ENCODE measurements at places on chromosomes 1 and 21.

GRCh38 chr1:150843474-150843873 is 32.9 kb downstream of the ARNT start:
- DNase-seq = no peak

DNA sequence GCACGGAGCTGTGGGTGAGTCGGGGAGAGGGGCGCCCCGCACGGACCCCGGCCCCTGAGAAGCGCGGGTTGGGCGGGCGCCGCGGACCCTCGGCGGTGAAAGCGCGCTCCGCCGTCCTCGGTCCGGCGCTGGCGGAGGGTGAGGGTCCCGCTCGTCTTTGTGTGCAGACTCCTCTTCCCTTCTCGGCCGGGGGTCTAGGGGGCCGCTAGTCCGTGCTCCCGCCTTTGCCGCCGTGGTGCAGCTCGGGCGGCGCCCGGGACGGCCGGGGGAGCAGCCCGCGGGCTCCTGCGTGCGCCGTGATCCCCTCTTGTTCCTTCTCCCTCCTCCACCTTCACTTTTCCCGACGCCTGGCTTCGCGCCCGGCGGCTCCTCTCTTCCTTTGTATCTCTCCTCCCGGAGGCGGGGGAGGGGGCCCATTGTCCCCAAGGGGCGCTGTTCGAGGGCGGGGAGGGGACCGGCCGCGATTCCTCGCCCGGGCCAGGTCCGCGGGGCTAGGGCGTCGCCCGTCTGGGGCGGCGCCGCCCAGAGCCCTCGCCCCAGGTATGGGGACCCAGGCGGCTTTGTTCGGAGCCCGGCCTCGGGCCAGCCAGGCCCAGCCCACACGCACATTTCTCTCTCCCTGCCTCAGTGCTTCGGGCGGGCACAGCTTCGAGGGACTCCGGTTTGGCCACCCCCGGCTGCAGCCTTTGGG is 519 bp downstream of the FNBP1L start:
- peak; percentile 49 for DNase-seq

DNA sequence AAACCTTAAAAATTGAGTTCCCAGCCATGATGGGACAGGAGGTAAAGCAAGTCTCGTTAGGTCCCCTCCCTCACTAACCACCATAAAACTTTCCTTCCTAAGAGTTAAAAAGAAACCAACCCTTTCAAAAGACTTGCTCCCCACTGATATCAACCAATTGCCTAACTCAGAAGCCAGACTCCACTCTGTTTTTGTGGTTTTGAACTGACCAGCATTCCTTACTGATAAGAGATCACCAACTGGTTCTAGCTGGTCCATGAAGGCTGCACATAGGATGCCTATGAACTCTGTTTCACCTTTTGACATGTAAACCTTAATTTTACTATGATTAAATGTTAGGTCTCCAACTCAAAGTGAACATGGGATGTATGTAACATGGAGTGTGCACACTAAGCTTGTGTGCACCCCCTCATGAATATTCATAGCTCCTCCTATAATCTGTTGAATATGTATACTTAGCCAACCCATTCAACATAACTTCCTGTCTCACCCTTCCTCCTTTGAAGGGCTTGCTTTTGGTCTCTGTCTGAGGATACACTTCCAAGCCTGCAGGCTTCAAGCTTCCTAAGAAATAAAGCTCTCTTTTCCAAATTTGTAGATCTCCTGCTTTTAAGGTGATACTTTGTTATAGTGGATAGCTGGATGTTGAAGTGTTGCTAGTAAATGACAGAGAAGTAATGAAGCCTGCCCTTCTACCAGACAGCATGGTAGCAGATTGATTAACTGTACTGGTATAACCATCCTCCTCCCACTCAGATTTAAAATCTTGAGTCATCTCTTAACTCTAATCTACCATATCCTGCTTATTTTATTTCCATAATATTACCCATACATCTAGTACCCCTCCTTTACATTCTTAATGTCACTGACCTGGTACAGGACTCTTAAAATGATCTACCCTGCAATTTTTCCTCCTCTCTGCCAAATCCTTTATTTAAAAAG is 95.6 kb downstream of the ZNF644 start:
- DNase-seq = peak; percentile 73

GRCh38 chr1:36208978-36209703 is 15.1 kb upstream of the THRAP3 start:
- DNase-seq = no peak

GRCh38 chr1:60891765-60892164 is 190.6 kb upstream of the NFIA start:
- DNase-seq = no peak

DNA sequence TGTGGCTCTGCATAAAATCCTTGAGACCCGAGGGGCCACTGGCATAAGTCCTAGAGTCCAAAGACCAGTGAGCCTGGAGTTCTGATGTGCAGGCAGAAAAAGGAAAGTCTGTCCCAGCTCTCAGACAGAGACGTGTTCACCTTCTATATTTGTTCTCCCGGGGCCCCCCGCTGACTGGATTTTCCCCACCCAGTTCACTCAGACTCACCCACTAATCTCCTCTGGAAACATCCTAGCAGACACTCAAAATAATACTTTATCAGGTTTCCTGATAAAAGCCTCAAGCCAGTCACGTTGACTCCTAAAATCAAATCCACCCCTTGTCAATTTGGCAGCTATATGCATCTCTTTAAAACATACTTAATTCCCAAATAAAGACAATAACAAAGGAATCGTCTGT is 1084.2 kb upstream of the NCAM2 start:
- DNase-seq = no peak

DNA sequence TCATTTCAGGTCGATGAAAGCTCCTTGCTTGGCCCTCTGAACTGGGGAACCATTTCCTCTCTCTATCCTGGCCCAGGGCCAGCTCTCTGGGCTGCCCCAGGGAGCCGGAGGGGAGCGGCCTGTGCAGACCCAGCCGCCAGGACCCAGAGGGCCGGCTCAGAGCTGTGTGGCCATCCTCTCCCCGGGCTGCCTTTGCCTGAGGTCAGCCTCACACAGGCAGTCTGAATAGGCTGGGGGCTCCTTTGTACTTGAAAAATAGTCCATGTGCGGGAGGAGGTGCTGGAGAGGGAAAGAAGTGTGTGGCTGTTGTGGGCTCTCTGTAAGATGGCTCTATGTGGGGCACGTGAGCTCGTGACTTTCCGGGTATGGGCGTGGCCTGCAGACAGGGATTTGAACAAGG is 275.1 kb upstream of the VAMP3 start:
- no peak for DNase-seq

- DNase-seq = no peak
These were observed 243.4 kb downstream of the RHOU start for GRCh38 chr1:228978484-228979324.

- no peak for DNase-seq
These were observed 87.5 kb downstream of the TBX19 start for GRCh38 chr1:168368131-168368530.

- DNase-seq = no peak
These were observed 127.0 kb downstream of the GREM2 start for GRCh38 chr1:240484804-240485443.

DNA sequence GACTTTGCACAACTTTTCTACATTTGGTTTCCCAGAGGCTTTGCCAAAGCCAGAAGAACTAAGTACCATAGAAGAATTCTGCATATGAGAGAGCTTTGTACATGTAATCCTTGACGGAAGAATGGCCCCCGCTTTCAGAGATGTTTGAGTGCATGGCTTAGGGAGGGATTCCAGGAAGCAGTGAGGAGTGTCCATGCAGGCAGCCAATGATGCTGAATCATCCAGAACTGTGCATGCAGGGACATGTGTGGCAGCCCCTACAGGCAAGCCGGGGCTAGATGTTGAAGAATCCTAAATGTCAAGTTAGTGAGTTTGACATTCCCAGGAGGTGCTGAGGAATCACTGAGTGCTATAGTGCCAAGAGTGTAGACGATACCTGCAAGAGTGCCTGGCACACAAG is 9.9 kb upstream of the HAO2 start:
- no peak for DNase-seq

DNA sequence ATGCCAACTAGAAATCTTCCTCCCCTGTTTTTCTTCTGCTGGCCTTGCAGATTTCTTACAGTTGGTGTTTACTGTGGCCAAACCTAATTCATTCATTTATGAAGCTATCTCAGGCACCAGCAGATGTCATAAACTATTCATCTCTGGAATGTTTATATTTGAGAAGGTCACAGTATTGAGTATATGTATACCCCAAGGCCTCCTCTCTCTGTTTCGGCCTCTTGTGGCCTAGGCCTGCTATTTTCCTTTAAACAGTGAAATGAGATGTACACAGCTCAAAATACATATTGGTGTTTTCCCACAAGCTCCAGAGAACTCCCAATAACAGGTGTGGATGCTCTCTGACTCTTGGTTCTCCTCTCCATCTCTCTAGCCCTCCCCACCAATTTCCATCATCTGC is 520.7 kb upstream of the CAMK1G start:
- DNase-seq = no peak

DNA sequence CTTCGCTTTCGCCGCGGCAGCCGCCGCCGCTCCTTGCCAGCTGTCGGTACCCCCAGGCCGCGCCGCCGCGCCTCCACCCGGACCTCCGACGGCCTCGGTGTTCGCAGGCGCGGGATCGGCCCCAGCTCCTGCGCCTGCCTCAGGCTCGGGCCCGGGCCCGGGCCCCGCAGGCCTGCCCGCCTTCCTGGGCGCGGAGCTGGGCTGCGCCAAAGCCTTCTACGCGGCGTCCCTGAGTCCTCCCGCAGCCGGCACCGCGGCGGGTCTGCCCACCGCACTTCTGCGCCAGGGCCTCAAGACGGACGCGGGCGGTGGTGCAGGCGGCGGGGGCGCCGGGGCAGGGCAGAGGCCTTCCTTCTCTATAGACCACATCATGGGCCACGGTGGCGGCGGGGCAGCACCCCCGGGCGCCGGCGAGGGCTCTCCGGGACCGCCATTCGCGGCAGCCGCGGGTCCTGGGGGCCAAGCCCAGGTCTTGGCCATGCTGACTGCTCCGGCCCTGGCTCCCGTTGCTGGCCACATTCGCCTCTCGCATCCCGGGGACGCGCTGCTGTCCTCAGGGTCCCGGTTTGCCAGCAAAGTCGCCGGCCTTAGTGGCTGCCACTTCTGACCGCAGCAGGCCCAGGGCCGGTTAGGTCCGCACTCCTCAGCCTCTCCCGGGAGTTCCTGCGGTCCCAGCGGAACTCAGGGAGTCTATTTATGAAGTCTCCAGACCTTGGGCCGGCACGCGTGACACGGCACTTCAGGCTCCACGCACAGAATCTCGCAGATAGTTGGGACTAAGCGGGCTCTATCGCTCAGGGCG is 1.4 kb downstream of the FOXD2 start:
- DNase-seq = no peak

DNA sequence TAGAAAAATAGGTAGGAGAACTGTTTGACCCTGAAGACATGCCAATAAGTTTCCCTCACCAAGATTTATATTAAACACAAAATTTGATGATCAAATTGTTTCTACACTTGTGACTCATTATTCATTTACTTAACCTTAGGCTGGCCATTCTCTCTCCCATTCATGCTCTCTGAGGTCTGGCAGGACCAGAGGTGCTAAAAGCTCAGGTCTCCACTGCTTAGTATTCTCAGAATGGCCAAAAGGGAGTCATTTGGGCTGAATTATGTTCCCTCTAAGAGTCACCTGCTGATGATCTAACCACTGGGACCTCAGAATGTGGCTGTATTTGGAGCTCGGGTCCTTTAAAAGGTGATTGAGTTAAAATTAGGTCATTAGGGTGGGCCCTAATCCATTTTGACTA is 47.1 kb upstream of the ATP1B1 start:
- no peak for DNase-seq

DNA sequence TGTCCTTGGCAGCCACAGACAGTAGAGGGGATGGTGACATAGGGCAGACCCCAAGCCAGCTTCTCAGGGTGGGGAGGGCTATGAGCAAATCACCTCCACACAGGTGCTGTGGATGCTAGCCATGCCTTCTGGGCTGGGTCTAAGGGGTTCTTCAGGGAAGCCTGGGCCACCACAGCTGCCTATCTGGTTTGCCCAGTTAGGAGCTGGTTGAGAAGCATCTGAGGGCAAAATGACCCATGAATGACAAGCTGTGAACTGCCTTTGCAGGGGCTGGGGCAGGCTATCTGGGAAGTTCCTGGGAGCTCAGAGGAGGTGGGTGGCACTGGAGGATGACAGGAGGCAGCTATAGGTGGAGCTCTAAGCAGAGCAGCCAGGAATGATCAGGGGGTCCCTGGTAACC is 10.1 kb upstream of the ARHGEF10L start:
- DNase-seq = no peak

DNA sequence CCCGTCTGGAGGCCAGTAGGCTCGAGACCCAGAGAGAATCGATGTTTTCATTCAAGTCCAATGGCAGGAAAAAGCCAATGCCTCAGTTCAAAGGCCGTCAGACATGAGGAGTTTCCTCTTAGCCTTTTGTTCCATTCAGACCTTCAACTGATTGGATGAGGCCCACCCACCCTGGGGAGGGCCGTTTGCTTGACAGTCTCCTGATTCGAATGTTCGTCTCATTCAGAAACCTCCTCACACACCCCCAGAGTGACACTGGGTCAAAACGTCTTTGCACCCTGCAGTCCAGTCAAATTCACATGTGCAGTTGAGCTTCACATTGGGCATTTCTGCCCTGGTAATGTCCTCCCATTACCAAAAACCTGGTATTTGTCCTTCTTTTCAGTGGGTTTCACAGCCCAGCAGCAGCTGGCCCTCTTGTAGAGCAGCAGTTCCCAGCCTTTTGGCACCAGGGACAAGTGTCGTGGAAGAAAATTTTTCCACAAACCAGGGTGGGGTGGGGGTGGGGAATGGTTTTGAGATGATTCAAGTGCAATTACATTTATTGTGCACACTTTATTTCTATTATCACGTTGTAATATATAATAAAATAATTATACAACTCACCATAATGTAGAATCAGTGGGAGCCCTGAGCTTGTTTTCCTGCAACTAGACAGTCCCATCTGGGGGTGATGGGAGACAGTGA is 40.1 kb downstream of the RSPH1 start:
- no peak for DNase-seq

DNA sequence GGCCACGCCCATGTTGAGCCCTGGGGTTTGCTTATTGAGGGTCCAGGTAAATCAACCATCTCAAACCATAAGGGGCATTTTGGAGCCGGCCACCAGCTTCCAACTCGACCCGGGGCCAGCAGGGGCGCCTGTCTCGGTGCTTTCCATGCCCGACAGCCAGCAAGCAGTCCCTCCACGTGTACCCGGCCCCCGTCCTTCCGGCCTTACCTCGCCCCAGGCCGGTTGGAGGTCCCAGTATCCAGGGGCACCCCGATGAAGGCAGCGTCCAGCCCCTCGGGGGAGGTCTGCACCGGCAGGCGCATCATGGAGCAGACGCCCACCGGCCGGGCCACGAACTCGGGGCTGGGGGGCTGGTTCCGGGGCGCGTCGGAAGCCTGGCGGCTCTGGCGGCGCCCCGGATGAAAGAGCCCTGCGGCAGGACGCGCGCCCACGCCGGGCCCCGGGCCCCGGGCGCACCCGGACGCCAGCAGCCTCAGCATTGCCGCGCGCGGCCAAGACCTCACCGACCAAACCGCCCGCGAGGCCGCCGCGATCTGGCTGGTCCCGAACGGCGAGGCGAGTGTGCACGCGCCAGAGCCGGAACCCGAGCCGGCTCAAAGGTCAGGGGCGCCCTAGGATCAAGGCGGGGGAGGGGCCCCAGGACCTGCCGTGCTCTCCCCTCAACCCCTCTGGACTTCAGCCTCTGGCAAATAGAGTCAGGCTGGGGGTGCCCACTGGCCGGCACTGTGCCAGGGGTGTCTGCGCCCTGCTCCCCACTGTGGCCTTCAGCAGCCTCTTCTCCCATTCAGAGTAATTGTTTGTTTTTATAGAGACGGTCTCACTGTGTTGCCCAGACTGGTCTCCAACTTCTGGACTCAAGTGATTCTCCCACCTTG is at the start of gene AGMAT:
Gene AGMAT, minus strand, starts transcription at position 563 of the 875 bp plus-strand sequence. Its CDS starts 84 bp downstream, at position 479.
- peak; percentile 51 for DNase-seq
